Urothelium cell line (cell line): ENCODE measurements at places on chromosomes 4 and X.

DNA sequence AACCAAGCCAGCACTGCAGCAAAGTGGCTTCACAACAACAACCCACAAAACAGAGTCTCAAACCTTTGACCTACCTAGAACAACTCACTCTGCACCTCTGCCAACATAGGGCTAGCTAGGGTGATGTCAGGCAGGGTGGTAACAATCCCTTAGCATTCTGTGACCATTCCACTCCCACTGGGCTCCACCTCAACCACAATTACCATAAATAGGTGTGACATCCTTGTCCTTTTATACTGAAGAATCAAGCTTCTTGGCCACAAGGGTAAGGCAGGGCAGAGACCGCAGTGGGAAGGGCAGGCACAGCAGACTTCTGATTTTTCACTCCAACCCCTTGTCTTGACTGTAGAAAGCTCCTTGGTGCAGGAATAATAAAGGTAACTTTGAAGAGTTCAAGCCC lies 795.4 kb upstream of the DIAPH2 start:
- DNase-seq, result no peak

GRCh38 chrX:83169683-83170082 lies 338.4 kb upstream of the POU3F4 start:
- DNase-seq, result no peak

- peak; percentile 5 for DNase-seq
Observed at GRCh38 chr4:27357283-27357682, 496.6 kb downstream of the STIM2 start.

DNA sequence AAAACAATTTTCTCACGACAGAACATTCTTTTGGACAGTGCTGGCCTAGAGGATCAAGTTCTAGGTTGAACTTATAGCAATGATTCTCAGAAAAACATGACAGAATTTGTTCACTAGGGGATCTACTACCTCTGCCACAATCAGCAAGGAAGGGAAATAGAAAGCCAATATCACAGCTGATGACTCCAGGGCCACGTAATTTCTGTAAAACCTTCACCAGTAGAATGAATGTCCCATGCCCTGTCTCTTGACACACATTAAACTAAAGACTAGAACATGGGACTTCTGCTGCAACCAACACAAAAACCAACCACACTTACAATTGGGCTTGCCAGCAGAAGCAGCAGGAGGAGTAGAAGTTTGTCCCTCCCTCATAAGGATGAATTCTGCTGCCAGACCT lies 86.0 kb upstream of the NPFFR2 start:
- DNase-seq, result no peak

DNA sequence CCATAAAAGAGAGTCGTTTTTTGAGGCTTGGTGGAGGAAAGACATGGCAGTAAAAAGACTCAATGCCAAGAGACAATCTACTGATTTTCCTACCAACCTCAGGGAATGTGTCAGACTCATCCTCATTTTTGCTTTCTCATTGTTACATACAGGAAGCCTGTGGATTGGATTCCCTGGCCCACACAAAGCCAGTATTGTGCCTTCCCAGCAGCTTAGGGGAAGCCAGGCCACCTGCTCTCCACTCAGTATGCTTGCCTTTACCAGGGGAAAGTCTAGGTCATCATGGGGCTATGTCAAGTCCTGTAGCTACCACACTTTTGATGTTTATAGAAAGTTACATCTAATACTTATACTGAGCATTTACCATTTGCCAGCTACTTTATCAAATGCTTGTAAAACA lies 11.0 kb downstream of the BMX start:
- peak; percentile 4 for DNase-seq

- DNase-seq, result no peak
Observed at GRCh38 chr4:11111370-11111769, 317.3 kb downstream of the HS3ST1 start.

DNA sequence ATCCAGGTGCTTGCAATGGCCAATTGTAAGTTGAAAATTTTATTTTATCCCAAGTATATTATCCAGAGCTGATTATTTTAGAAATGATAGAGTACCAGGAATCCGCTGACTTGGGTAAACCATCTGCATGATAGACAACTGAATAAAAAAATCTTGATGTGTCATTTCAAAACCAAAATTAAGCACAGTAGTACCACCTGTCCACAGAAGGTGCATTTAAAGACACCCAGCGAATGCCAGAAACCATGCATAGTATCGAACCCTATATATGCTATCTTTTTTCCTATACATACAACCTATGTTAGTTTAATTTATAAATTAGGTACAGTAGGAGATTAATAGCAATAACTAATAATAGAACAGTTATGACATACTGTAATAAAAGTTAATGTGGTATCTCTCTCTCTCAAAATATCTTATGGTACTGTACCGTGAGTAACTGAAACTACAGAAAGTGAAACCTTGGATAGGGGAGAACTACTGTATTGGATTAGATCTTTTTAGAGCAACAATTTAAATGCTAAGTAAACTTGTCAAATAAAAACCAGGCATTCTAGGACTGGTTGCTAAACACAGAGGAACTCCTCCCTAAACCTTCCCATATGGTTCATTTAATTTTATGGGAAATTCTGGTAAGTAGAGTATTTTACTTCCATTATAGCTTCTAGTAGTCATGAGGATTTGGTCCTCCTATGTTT lies 6.2 kb downstream of the NEIL3 start:
- no peak for DNase-seq

DNA sequence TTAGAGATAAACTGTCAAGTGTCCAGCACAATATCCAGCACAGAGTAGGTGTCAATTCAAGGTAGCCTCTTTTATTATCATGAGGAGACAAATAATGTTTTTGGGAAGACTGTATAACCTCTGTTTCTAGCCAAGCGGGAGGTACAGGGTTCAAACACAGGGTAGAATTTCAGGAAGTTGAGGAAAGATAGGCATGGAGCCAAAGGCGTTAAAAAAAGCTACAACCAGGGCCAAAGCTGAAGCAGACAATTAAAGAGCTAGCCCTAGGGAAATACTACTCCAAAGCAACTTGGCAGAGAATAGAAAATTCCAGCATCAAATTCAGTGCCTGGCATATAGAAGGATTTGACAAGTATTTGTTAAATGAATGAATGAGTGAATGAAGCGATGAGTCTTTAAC lies 40.0 kb upstream of the CASK start:
- DNase-seq, result no peak

DNA sequence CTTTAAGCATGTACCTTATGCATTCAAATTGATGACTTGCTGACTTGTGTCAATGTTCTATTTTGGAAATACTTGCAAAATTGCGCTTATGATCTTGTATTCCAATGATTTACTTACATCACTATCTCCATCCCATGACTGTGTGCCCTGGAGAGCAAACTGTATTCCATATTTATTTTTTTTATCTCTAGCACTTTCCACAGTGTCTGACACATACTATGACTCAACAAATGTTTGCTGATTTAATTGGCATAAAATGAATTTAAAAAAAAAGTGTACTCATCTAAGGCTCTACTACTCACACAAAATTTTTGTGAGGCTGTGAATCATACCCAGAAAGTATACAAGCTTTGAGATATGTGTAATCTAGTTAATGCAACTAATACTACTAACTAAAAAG lies 1066.8 kb upstream of the ADGRL3 start:
- no peak for DNase-seq

- no peak for DNase-seq
Observed at GRCh38 chr4:149523039-149523438, 292.6 kb downstream of the IQCM start.

- peak; percentile 21 for DNase-seq
Observed at GRCh38 chr4:92387459-92388069, 83.8 kb downstream of the GRID2 start.

GRCh38 chr4:52638717-52639116 lies 20.4 kb downstream of the USP46 start:
- DNase-seq, result no peak

- DNase-seq, result no peak
Observed at GRCh38 chr4:128861856-128862518, 52.5 kb downstream of the JADE1 start.

DNA sequence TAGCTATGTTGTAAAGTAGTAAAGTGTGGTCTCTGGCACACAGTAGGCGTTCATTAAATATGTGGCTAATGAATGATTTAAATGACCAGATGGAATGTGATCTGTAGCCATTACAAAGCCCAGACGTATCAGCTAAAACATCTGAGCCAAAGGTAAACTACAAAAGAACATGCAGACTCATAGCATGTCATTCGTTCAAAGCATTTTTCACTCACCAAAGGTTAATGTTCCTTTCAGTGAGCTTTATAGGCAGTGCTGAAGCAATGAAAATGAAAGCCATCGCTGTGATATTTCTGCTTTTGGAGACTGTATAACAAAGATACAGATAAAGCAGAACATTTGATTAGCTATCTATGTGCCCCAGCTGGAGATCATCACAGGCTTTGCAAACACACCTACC lies 50.5 kb downstream of the F9 start:
- no peak for DNase-seq

- peak; percentile 18 for DNase-seq
Observed at GRCh38 chrX:703866-704265, 73.3 kb downstream of the SHOX start.

GRCh38 chr4:102299354-102300107 lies 45.8 kb downstream of the SLC39A8 start:
- DNase-seq, result peak; percentile 63

GRCh38 chrX:23525531-23525930 lies 141.8 kb upstream of the PRDX4 start:
- DNase-seq, result no peak

- peak; percentile 41 for DNase-seq
Observed at GRCh38 chr4:87555773-87556619, 26.8 kb upstream of the SPARCL1 start.

GRCh38 chrX:149903889-149904748 lies 23.1 kb downstream of the MAGEA8 start:
- no peak for DNase-seq

- no peak for DNase-seq
Observed at GRCh38 chrX:46620505-46620904, 46.9 kb downstream of the CHST7 start.

- no peak for DNase-seq
Observed at GRCh38 chr4:8920969-8921368, 49.3 kb upstream of the HMX1 start.

DNA sequence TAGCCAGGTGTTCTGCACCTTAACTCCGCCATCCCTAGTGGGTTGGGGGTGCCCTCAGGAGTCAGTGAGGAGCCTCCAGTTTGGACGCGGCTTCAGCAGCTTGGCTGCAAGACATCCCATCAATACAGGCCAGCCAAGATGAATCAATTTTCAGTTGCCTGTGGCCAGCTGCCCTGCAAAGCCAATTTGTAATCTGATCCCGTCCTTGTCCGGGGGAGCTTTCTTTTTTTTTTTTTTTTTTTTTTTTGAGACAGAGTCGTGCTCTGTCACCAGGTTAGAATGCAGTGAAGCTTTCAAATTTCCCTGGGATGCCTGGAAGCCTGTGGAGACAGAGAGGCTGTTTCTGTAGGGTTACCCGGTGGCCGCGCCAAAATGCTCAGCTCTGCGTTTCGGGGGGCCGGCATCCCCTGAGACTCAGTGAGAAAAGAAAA lies 192.5 kb downstream of the ASMT start:
- peak; percentile 31 for DNase-seq

DNA sequence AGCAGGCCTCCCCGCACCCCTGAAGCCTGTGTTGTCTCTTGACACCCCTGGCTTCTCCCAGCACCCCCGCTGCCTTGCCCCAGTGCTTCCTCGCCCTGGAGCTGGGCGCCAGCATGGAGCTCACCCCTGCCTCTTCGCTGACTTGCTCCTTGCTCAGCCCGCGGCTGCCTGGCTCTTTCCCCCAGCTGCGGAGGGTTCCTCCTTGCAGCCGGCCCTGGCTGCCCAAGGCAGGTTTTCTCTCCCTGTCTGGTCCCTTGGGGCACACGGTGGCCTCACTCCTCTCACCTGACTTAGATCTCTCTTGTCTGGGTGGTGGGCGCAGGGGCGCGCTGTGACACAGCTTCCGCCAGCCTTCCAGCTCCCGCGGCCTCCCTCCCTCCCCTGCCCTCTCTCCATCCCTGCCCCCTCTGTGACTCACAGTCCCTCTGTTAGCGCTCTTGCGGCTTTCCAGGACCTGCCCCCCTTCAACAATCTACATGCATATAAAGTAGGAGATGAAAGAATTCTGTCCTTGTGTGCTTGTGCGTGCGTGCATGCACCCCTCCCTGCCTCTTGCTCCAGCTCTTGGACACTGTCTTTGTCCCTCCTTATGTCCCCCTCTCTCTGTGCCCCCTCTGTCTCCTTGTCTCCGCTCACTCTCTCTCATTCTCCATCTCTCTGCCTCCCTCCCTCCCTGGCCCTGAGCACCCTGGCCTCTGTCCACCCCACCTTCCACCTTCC lies 2.2 kb downstream of the PLXNB3 start:
- DNase-seq, result peak; percentile 80

- no peak for DNase-seq
Observed at GRCh38 chr4:174554231-174554728, 32.0 kb upstream of the HPGD start.

DNA sequence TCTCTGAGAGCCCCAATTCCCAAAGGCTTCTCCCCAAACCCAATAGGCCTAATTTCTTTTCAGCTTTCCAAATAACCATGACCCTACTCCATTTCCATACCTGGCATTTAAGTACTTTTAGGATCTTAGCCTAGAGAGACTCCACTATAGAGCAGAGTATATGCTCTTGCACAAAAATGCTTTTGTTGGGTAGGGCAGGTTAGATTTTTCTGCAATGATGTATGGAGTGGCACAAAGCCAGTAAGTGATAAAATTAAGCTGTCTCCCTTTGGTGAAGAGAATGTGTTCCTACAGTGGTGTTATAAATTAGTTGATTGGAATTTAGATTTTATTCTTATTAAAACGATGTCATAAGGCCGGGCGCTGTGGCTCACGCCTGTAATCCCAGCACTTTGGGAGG lies 124.9 kb downstream of the INPP4B start:
- DNase-seq, result peak; percentile 14

DNA sequence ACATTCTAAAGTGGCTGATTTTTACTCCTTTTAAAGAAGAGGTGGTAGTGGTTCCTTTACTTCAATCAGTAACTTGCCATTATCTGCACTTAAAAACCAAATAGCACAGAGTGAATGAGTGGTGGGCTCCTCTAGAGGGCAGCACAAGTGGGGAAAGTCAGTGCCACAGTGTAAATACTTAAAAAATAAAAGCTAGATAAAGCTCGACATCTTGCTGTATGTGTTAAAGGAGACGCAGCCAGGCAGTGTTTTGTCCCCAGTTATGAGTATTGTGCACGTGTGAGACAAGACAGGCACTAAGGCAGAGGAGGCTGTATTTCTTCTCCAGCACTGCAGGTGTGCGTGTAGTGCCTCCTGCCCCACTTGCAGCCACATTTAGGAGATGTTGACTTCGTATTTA lies 24.6 kb downstream of the NAP1L5 start:
- DNase-seq, result peak; percentile 19

GRCh38 chr4:2071252-2071911 lies 12.3 kb downstream of the NAT8L start:
- no peak for DNase-seq

- DNase-seq, result no peak
Observed at GRCh38 chr4:97404876-97405523, 738.3 kb downstream of the STPG2 start.
